ENCODE measurements at places on chromosomes 1 and 21.

DNA sequence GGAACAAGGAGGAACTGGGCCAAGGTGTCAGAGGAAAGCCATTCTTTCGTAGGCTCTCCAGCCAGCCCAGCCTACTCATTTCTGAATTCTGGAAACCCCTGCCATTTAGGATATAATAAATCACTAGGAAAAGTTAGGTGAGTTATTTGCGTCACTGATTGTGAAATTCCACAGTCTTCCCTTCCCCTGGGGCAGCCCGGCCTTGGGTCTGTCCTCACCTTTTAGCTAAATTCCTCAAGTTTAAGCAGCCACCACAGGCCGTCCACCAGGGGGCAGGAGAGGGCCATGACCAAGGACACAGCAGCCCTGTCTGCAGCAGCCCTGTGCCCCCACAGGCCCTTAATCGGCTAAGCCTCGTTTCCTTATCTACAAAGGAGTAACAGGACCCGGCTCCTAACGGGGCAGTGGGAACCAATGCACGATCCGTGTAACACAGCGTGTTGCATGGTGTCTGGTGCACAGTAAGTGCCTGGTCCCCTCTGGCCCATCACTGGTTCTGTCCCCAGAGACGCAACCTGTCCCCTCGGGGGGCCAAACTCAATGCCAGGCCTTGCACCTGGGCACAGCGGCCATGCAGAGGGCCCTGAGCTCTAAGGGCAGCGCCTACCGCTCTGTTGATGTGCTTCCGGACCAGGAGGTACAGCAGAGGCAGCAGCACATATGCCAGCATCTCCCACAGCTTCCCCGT lies 18.1 kb downstream of the GPR157 start:
- DNase-seq = peak; percentile 61

- DNase-seq = no peak
Measured at GRCh38 chr1:48035371-48036141, 38.4 kb upstream of the TRABD2B start.

GRCh38 chr21:37445228-37445627 lies 78.7 kb downstream of the DYRK1A start:
- DNase-seq = no peak

DNA sequence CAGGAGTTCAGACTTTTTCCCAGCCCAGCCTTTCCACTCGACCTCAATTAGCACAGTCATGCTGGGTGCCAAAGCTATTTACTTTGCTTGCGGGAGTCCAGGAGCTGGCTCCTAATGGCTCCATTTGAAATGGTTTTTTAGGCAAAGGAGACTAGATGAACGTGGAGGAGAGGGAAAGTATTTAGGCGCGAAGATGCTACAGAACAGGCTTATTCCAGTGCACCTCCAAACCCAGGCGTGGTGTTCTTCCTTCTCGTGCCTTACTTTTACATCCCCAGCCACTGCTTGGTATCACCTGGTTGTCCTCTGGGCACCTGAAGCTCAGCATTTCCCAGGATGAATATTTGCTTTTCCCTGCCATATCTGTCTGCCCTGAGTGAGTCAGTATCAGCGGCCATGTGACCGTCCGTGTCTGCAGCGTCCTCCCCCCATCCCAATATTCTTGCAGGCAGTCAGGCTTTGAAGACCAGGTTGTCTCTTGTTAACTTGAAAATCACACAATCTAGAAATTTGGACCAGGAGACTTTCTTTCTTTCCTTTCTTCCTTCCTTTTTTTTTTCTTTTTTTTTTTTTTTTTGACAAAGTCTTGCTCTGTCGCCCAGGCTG lies 198.5 kb downstream of the DYRK1A start:
- DNase-seq = peak; percentile 85

- DNase-seq = no peak
Measured at GRCh38 chr1:230819976-230820375, 48.3 kb downstream of the C1orf198 start.

GRCh38 chr1:196538473-196538872 lies 69.8 kb downstream of the KCNT2 start:
- DNase-seq = no peak

- DNase-seq = peak; percentile 15
Measured at GRCh38 chr1:164622068-164622845, 63.3 kb downstream of the PBX1 start.

DNA sequence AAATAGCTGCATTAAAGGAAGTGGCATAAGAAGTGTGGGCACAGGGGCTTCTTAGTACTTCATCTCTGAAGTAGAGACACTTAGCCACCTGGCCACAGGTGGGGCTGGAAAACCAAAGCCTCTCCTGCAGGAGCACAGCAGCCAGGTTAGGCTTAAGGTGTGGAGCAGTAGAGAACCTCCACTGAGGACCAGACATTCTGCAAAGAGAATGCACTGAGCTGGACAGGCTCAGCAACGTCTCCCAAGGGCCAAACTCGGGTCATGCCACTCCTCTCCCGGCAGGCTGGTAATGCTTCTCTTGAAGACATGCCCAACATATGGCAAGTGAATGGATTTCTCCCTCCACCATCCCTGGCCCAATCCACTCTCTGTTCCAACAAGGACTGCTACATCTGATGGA lies 33.0 kb upstream of the LRRC38 start:
- no peak for DNase-seq

DNA sequence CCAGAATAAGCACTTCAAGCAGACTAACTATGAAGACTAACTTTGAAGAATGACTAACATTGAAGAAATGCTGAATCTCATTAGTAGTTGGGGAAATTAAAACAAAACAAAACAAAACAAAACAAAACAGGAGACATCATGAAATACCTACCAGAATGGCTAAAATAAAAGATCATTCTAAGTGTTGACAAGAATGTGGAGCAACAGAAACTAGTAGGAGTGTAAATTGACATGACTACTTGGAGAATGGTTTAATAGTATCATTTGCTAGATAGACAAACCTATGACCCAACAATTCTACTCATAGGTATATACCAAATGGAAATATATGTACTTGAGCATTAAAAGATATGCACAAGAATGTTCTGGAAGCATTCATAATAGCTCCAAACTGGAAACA lies 18.9 kb upstream of the ZFP69B start:
- DNase-seq = no peak

DNA sequence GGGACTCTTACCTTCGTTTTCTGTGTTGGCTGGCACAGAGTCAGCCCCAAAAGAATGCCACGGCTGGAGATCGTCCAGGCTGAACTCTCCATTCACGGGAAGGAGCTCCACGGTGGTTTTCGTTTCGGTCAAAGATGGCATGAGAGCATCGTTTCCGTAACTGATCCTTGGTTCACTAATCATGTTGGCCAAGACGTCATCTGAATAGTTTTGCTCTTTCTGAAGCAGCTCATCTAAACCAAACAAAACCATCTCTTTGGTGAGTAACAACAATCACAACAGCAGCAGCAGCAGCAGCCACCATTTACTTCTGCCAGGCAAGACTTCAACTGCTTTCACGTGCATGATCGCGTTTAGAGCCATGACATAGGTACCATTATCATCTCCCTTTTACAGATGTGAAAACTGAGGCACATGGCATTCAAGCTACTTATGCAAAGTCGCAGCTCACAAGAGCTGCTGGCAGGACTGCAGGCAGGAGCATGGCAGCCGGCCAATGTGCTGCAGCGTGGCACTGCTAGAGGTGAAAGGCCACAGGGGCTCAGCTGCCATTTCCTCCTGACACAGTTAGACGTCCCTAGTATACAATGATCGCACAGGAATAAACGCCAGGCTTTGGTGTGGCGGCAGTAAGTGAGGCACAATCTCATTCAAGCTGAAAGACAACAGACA lies 177.1 kb downstream of the GABPA start:
- no peak for DNase-seq

- no peak for DNase-seq
Measured at GRCh38 chr1:8687039-8687438, 130.4 kb downstream of the RERE start.

DNA sequence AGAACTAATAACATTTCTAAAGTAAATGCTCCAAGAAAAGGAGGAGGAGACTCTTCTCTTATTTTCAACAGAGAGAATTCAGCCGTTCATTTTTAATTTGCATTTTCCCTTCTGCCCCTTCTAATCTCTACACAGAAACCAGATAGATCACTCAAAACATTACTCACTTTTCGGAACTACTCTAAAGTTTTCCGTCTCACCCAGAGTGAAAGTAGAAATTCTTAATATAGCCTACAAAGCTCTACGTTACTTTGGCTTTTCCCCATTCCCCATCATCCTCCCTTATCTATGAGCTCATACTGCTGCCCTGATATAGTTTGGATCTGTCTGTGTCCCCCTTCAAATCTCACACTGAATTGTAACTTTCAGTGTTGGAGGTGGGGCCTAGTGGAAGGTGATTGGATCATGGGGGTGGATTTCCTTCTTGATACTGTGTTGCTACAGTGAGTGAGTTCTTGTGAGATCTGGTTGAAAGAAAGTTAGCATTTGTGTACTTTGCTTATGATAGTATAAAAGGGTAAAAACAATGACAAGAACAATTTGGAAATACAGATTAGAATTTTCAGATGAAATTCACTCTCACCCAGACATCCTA lies 188.2 kb downstream of the AMY1C start:
- no peak for DNase-seq

DNA sequence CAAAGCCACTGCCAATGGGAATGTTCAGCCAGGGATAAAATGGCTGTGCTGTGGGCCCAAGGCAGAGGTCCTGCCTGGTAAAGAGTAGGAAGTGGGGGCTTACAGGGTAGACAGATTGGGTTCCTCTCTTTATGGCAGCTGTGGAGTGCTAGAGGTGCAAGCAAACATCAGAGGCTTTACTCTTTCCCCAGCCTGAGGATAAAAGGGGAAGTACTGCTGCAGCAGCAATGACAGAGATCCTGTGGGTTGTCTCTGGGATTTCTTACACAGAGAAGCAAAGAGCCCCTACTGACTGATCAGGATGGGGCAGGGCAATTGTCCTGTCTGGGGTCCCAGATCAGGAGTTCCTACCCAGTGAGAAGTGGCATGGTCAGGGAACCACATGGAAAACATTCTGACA lies 54.2 kb downstream of the DRAM2 start:
- DNase-seq = no peak

DNA sequence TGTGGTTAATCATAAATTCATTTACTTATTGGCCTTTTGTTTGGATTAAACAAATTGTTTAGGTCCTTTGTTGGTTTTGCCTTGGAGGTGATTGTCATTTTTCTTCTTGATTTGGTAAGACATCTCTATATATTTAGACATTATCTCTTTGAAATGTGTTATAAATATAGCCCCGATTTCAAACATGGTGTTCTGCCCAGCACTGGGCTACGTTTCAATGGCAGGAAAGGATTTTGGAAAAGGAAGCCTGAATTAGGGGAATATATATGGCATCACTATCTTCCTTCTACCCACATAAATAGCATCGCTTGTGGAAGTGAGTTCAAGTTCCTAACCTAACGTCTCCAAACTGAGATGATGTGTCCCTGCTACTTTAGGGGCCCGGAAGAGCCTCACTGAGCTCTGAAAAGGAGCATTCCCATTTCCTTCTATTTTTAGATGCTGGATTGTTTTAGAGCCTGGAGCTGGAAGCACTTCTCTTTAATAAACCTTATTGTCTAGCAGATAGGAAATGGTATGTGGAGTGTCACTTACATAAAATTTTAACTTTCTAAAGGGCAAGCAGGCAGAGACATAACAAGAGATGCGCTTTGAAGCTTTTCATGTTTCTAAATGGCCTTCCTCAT lies 39.4 kb downstream of the PGBD5 start:
- no peak for DNase-seq

GRCh38 chr1:74549932-74550331 lies 37.5 kb upstream of the LRRC53 start:
- DNase-seq = no peak

GRCh38 chr1:178702146-178702545 lies 22.9 kb upstream of the RALGPS2 start:
- no peak for DNase-seq

All from NCI-H1417 (cell line).